ENCODE measurements at places on chromosomes 12 and 14. TPM values are rescaled to one million over a fixed set of nuclear protein-coding genes. Genes with fewer than 3 reads are reported as not detected.

MYH6 gene
- 0.05 TPM for total RNA-seq

RIN3 gene
- total RNA-seq = 6.2 TPM

CPNE6 gene
- total RNA-seq = 0.05 TPM

DNA sequence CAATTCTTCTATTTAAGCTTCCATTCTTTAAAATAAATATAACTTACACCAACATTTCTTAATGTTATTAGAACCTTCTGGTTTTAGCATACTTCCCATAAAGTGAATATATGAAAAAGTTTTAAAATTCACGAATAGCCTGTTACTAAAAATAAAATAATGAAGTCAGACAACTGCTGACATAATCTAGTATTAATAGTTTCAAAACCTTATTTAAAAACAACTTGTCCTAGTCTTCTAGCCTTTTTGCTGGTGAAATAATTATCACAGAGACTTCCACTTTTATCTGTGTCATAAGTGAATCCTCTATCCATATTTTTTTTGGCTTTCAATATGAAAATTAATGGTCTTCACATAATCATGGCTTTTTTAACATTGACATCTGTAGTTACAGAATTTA lies 93.8 kb upstream of the MON2 start:
- no peaks in the 10 kb centered on the region for H3K27me3 ChIP-seq
- H3K27ac ChIP-seq = no peak overlapping the region
- no peak overlapping the region for H3K4me3 ChIP-seq
- DNase-seq = no peak
- no peaks in the 10 kb centered on the region for H3K4me1 ChIP-seq
- peaks cover 4% of the 10 kb centered on the region for H3K36me3 ChIP-seq
